ENCODE measurements at places on chromosomes 2 and 18.

GRCh38 chr2:187594801-187595200, 40.6 kb upstream of the TFPI start:
- no peak for DNase-seq

DNA sequence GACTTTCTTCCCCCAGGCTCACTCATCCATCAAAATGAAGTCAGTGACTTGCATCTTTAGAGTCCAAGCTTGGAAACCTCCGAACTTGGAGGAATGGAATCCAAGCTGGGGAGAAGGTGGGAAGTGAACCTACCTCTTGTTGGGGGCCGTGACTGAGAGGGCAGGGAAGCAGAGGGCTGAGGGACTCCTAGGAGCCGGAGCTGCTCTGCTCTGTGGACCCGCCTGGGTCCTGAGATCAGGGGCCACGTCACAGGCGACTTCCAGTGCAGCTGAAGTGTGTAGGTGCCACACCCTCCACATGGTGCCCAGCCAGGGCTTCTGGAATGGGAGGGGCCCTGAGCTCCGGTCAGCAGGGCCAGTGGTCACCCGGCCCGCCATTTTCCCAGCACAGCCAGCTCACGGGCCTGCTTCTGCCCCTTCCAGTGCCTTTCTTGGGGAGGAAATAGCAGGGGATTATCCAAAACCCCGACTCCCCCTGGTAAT, 63.4 kb upstream of the OTOS start:
- DNase-seq = no peak

DNA sequence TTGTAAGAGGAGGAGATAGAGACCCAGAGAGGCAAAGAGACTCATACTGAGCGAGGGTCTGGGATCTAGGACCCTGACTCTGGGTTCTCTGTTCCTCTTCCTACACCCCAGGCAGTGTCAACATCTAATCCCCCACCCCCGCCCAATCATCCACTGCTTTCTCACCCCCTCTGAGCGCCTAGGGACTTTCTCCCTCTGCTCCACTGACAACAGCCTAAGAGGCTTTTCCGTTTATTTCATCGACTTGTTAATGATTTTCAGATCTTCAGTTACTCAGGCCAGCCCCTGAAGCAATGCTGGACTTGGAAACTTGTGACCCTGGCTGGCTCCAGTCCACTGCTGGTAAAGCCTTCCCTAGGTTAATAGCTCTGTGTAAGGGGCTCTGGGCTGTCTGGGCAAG, 65.1 kb downstream of the TFCP2L1 start:
- no peak for DNase-seq

GRCh38 chr18:12470382-12471075, 62.8 kb downstream of the PRELID3A start:
- no peak for DNase-seq

- no peak for DNase-seq
These were observed 49.3 kb downstream of the KCNG2 start for GRCh38 chr18:79846936-79847557.

GRCh38 chr18:8328126-8328525, 281.1 kb upstream of the RAB12 start:
- DNase-seq = no peak

DNA sequence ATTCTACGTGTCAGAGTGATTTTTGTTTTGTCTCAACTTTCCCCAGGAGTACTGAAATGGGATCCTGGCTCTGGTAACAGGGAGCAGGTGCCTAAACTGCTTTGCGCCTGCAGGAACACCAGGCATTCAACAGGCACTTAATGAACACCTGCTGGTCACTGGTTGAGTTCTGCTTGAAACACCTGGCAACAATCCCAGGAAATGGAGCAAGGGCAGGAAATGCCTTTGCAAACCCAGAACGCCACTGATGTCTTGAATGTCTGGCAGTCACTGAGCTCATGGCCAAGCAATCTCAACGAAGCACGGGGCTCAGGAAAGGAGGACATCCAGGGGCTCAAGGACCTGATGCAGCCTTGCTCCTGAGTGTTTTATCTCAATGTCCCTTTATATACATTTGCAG, 360.0 kb upstream of the RAB6C start:
- DNase-seq = no peak

GRCh38 chr2:113126845-113127645, at the start of gene IL1RN:
Gene IL1RN, plus strand, starts transcription at chr2:113127598. Its CDS starts 27 bp downstream, at chr2:113127625.
- no peak for DNase-seq
